ENCODE measurements at places on chromosomes 2 and 18.
A peak's percentile ranks its signal among the peaks of the same experiment; 100 is the strongest.

GRCh38 chr2:166163775-166164174 is 36.0 kb upstream of the SCN1A start:
- H3K27me3 ChIP-seq: no peaks in the 10 kb centered on the region
- no peak for DNase-seq
- H3K36me3 ChIP-seq: no peaks in the 10 kb centered on the region
- H3K4me3 ChIP-seq: no peak overlapping the region
- H3K27ac ChIP-seq: no peak overlapping the region
- H3K4me1 ChIP-seq: no peaks in the 10 kb centered on the region

DNA sequence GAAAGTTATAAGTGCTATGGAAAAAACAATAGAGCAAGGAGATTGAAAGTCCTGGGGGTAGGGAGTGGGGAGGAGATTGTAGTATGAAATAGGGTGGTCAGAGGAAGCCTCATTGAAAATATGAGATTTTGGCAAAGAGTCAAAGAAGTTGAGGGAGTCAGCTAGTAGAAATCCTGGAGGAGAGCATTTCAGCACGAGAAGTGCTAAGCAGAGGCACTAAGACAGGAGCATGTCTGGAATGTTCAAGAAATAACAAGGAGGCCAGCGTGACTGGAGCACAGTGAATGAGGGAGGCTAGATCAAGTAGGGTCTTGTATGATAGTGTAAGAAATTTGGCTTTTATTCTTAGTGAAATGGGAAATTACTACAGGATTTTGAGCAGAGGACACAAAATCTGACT is 2.1 kb upstream of the TSPYL6 start:
- H3K36me3 ChIP-seq: no peaks in the 10 kb centered on the region
- no peak for DNase-seq
- no peak overlapping the region for H3K4me3 ChIP-seq
- no peaks in the 10 kb centered on the region for H3K27me3 ChIP-seq
- H3K27ac ChIP-seq: no peak overlapping the region

GRCh38 chr2:235343869-235344268 is 150.0 kb upstream of the AGAP1 start:
- no peaks in the 10 kb centered on the region for H3K4me1 ChIP-seq
- H3K36me3 ChIP-seq: no peaks in the 10 kb centered on the region
- DNase-seq: no peak
- no peaks in the 10 kb centered on the region for H3K27me3 ChIP-seq
- no peak overlapping the region for H3K27ac ChIP-seq

DNA sequence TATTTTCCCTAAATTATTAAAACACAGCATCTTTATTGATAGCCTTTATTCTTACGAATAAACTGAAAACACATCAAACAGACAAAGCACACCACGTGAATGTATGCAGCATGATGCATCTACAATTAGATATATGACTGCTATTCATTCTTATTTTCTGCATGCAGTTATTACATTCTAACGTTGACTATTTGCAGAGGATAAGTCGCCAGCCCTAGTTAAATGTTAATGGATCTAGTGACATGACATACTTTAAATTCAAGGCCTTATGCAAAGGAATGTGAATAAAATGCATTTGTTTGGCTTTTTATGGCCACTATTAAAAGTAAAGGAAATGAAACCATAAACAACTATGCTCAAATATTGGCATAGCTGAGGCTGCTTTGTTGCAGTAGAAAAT is 172.4 kb downstream of the MAP2 start:
- no peaks in the 10 kb centered on the region for H3K27me3 ChIP-seq
- no peaks in the 10 kb centered on the region for H3K36me3 ChIP-seq
- no peaks in the 10 kb centered on the region for H3K4me1 ChIP-seq
- no peak for DNase-seq
- H3K4me3 ChIP-seq: no peak overlapping the region
- no peak overlapping the region for H3K27ac ChIP-seq

DNA sequence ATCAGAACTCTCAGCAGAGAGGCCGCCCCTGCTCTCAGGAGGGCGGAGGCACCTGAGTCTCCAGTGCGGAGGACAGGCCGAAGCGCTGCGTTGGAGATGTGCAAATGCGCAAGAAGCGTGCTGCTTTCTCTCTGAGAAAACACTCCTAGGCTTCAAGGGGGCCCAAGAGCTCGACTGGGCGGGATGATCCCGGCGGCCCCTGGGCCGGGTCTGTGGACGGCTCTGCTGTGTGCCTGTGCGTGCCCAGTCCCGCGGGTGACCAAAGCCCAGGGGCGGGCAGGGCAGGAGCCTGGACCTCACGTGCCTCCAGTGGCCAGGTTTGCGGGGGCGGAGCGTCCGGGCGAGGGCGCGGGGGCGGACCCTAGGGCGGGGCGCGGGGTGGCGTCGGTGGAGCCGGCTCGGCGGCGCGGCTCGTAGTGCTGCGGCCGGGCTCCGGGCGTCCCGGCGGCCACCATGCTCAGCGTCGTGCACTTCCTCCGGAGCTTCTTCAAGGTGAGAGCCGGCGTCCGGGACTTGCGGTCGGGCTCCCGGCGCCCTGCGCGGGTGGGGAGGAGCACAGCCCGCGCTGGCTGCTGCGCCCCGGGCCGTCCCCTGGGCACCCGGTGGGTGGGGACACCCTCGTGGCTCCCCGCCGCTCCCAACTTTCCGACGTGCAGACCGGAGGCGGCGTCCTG is at the start of gene ARHGEF4:
Gene ARHGEF4, plus strand, starts transcription at position 414 of the 674 bp plus-strand sequence. Its CDS starts 40 bp downstream, at position 454.
- DNase-seq: peak; percentile 77
- H3K4me3 ChIP-seq: peak within 1 kb of the TSS; percentile 45
- H3K36me3 ChIP-seq: no peaks in the 10 kb centered on the region
- H3K4me1 ChIP-seq: no peaks in the 10 kb centered on the region
- H3K27me3 ChIP-seq: peaks cover 49% of the 10 kb centered on the region
- peak within 1 kb of the TSS; percentile 45 for H3K27ac ChIP-seq

- no peak overlapping the region for H3K4me3 ChIP-seq
- H3K27ac ChIP-seq: peak overlapping the region; percentile 23
- peaks cover 16% of the 10 kb centered on the region for H3K4me1 ChIP-seq
These were observed 168.1 kb upstream of the NCK2 start for GRCh38 chr2:105576440-105577241.

GRCh38 chr18:63255435-63255834 is 64.1 kb downstream of the BCL2 start:
- peaks cover 70% of the 10 kb centered on the region for H3K4me1 ChIP-seq
- H3K27ac ChIP-seq: peak overlapping the region; percentile 10
- peaks cover 78% of the 10 kb centered on the region for H3K36me3 ChIP-seq
- H3K27me3 ChIP-seq: no peaks in the 10 kb centered on the region
- H3K4me3 ChIP-seq: peak overlapping the region; percentile 11

- no peaks in the 10 kb centered on the region for H3K27me3 ChIP-seq
- no peak overlapping the region for H3K27ac ChIP-seq
- no peak for DNase-seq
- H3K4me1 ChIP-seq: no peaks in the 10 kb centered on the region
These were observed 95.9 kb downstream of the CCDC141 start for GRCh38 chr2:178954049-178954448.

DNA sequence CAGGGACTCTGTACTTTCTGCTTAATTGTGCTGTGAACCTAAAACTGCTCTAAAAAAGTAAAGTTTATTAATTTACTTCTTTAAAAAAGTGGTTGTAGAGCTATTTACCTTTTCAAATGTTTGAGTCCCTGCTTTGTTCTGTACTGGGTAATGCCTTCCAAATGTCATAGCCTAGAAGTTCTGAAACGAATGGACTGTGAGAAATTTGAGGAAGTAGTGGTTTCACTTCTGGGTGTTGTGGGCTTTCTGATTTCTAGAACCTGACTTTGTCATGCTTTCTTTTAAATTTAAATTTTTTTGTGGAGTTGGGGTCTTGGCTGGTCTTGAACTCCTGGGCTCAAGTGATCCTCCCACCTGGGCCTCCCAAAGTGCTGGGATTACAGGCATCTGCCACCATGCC is 44.6 kb downstream of the SMAD4 start:
- H3K36me3 ChIP-seq: peaks cover 67% of the 10 kb centered on the region
- no peak overlapping the region for H3K4me3 ChIP-seq
- peak; percentile 43 for DNase-seq
- peaks cover 13% of the 10 kb centered on the region for H3K4me1 ChIP-seq
- no peaks in the 10 kb centered on the region for H3K27me3 ChIP-seq

DNA sequence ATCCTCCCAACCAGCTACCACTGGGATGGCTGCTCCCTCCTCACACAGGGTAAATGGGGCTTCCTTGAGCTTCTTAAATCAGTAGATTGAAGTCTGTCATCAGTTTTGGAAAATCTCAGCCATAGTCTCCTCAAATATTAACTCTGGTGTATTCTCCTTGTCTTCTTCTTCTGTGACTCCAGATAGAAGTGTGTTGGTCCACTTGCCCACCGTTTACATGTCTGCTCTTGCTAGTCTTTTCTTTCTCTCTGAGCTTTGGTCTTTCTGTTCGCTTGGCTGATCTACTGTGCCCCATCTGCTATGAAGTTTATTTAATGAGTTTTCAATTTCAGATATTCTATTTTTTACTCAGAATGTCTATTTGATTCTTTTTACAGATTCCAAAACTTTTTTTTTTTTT is 281.7 kb upstream of the HDAC4 start:
- H3K27ac ChIP-seq: no peak overlapping the region
- no peak overlapping the region for H3K4me3 ChIP-seq
- DNase-seq: no peak
- no peaks in the 10 kb centered on the region for H3K36me3 ChIP-seq
- H3K4me1 ChIP-seq: no peaks in the 10 kb centered on the region
- H3K27me3 ChIP-seq: peaks cover 21% of the 10 kb centered on the region
